ENCODE measurements at places on chromosomes 16 and 17.

- peak; percentile 98 for DNase-seq
These were observed 5.0 kb upstream of the RARA start for GRCh38 chr17:40303708-40304551.

DNA sequence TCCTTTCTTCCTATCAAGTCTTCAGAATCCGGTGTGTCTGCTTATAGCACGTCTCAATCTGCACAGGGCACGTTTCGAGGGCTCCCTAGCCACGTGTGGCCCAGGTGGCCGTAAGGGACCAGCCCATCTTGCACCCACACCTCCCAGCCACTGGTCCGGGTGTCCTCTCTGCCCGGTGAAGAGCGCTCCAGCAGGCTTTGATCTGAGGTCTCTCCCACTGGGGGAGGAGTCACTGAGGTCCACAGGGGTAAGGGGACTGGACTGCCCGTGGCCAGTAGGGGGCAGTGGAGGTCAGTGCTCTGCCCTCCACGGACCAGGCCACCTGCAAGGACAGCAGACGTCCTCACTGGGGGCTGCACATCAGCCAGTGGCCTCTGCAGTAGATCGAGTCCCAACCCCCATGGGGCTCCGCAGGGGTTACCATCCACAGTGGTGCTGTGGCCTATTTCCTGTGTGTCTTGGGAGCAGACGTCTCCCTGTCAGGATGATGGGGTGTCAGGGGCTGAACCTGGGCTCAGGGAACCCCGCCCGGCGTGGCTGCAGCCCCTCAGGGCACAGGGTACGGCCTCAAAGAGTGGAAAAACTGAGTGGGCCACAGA is 204.1 kb upstream of the CIBAR2 start:
- DNase-seq = peak; percentile 46

DNA sequence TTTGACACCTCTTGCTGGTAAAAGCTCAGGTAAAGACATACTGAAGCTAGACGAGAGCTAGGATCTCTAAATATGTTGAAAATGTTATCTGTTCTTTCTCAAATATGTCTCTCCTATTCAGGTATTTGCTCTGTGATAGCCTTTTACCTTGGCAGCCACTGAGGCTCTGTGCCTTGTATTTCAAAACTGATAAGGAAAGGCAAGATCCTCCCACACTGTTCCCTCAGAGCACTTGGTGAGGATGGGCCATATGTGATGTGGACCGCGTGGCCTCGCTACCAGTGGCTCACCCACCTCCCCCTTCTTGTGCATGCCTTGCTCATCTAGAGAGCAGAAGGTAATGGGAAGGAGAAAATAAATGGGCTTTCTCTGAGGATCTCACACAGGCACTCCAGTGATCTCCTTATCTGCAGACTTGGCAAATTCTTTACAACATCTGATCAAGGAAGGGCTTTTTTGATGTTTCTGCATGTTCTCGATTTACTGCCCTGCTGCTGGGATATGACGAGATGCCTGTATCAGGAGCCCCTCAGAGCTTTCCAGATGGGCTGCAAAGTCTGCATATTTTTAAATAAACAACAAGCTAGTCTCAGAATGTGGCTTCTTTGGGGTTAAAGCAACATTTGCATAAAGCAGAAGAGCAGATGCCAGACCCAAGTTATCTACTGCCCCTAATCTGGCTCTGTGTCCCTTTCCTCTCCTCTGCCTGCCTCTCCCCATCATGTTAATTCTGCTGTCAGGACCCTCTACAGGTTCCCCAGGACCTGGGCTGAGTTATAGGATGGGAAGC is 16.9 kb downstream of the HOXB1 start:
- no peak for DNase-seq

DNA sequence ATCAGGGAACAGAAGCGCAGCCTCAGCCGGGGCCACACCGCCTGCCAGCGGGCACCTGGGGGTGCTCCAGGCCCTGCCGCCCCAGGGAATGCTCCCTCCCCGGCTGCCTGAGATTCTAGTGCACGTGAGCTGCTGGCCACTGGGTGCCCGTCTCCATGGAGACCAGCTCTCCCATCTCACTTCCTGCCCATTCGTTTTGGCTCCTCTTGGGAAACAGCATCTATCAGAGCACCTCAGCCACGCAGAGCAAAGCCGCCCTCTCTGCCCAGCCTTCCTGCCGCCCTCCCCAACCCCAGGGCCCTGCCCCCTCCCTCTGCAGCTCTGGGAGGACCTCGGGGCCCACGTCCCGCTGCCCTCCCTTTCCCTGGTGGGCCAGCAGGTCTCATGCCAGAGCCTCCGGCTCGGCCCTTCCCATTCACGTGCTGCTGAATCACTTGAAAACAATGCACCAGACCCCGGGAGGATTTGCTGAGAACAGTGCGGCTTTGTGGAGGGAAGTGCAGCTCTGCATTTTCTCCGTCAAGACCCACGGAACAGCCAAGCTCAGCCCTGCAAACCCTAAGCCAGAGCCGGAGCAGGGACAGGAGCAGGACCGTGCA is 19.4 kb downstream of the CEP295NL start:
- peak; percentile 96 for DNase-seq

DNA sequence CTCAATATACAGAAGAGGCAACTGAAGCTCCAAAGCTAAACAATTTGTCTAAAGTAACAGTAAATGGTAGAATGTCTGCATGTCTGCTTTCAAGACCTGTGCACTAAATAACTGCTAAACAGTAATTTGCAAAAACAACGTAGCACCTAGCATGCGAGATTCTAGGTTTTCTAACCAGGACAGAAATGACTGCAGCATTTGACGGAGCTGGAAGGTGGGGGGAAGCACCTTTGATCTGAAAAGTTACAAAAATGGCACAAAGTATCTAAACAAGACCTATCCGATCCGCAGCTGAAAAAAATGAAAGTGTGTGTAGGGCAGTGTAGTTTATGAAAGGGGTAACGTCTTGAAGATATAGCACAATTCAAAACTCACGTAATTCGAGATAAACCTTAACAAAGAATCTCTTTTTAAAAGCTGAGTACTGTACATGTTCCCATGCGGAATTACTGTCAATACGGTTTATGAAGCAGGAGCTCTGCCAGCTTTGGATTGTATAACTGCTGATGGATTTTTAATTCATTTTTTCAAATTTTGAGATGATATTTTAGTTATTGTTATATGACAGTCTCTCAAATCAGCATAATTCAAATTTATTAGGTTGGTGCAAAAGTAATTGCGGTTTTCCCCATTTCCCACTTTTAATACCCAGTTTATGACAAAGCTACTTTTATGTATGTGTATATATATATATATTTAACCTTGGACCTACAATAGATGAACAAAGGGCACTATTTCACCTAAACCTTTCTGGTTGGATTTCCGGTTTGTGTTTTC is 1.2 kb upstream of the WIPI1 start:
- no peak for DNase-seq

- peak; percentile 15 for DNase-seq
These were observed 646 bp upstream of the HES7 start for GRCh38 chr17:8124350-8125153.

GRCh38 chr17:78322858-78323455 is 36.9 kb downstream of the SOCS3 start:
- DNase-seq = no peak

DNA sequence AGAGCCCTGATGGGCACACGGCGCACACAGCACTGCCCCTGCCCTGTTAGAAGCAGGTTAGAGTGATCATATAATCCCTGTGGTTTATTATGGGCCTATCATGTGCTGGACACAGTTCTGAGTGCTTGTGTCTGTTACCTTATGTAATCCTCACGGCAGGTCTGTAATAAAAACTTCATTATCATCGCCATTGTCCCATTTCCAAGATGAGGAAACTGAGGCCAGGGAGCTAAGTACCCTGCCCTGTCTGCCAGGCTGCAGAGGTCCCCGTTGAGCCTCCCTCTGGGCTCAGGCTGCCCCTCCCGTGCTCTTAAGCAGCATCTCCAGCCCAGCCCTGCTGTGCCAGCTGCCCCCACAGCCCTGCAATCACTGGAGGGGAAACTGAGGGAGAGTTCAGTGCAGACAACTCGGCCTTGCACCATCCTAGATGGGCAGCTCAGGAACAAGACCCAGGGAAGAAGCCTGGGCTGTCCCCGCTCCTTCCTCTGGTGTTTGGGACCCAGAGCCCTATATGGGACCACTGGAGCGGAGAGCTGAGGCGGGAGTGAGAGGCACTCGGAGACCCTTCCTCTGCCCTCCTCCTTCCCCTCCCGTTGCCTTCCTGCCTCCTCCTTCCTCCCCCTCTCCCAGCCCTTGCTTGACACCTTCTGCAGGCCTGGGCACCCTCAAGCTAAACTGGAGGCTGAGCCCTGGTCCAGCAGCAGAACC is 42.0 kb downstream of the WNT3 start:
- no peak for DNase-seq

GRCh38 chr17:28612936-28613872 is 781 bp downstream of the RSKR start:
- DNase-seq = peak; percentile 26

DNA sequence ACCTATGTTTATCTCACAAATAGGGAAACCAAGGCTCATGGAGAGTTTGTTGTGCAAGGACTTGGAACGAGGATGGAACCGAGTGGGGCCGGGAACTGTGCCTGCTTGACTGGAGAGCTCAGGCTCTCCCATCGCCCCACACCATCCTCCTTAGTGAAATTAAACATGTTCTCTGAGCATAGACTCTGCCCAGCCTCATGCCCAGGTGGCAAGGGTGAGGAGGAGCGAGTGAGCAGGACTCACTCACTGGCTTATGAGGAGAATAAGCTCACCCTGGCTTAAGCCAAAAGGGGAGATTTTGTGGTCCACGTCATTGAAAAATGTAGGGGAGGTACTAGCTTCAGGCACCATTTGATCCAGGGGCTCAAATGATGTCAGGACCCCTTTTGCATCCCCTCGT is 44.8 kb downstream of the NKD1 start:
- no peak for DNase-seq

- DNase-seq = peak; percentile 24
These were observed 432 bp downstream of the ZNF276 start for GRCh38 chr16:89721546-89722391.

- DNase-seq = peak; percentile 23
These were observed 256.3 kb upstream of the ZFHX3 start for GRCh38 chr16:73304008-73304774.

- DNase-seq = peak; percentile 48
These were observed 102.2 kb downstream of the TRIM37 start for GRCh38 chr17:59004338-59005111.

DNA sequence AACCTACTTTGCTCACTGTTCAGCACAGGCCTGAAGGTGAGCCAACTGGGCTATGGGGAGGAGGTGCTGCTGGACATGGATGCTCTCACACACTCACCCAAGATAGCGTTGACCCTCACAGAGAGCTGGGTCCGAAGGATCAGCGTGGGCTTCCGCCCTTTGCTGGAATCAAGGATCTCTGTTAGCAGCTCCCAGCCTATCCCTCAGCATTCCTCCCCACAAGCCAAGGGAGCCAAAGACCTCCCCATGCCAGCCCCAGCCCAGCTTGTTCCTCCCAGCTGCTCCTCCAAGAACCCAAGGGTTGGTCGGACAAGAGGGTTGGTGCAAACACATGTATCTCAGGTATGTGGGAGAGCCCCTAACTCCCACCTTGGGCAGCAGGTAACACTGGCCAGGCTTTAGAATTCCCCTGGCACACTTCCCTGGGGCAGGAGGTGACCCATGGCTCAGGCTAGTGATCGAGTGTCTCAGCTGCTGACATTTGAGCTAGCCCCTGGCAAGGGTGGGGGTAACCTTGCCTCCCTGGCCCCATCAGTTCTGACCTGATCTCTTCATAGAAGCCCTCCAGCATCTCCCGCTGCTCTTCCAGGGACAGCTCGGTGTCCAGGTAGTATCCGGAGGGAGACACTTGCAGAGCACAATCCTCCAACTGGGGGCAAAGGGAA is 8.3 kb downstream of the FHOD1 start:
- no peak for DNase-seq

- DNase-seq = no peak
These were observed 54.4 kb upstream of the ARHGAP44 start for GRCh38 chr17:12734926-12735325.

GRCh38 chr16:22073350-22073749 is 19.0 kb upstream of the VWA3A start:
- no peak for DNase-seq

- DNase-seq = peak; percentile 92
These were observed 33.7 kb downstream of the DDX19A start for GRCh38 chr16:70380248-70380918.

DNA sequence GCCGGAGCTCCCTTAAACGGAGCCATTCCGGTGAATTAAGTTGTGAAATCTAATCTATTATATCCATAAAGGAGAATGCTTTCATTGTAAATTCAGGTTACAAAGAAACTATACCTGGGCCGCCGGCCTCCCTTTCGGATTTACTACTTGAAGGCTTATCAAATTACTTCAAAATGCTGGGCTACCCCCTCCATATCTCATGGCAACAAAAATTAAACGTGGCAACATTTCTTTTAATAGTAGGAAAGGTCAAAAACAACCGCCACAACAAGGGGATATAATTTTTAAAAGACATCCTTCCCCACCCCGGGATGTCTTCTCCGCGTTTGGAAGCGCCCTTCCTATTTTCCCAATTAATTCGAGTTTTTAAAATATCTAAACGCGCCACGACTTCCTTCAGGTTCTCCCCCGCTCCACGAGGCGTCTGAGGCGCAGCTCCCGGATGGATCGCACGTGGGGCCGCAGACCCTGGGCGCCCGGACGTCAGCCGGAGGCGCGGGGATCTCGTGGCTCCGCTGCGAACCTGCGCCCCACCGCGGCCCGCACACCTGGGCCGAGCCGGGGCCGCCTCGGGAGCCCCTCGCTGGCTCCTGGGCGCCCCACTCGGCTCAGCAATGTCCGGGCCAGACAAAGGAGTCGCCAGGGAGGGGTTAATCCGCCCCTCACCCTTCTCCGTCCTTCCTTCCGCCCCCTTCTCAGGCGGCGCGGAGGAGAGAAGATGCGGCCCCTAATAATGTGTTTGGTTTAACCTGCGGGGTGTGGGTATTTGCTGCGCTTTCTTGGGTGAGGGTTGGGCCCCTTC is 47.4 kb upstream of the SLC38A10 start:
- DNase-seq = peak; percentile 33

DNA sequence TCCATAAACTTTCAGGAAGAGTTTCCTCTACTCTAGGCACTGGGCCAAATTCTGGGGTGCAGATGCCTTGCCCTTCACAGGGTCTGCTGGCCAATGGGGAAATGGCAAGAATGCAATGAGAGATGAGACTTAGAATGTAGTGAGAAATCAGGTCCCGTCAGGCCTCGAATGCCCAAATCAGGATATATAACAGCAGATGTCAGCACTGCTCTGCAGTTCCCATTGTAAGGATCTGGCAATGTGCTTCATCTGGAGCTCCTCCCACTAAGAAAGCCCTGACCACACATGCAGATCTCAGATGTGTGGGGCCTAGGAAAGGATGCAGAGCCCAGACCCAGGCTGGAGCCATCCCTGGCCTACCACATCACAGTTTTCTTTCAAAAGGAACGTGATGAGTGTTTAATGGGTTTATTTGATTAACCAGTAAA is 13.9 kb upstream of the LPCAT2 start:
- peak; percentile 99 for DNase-seq

DNA sequence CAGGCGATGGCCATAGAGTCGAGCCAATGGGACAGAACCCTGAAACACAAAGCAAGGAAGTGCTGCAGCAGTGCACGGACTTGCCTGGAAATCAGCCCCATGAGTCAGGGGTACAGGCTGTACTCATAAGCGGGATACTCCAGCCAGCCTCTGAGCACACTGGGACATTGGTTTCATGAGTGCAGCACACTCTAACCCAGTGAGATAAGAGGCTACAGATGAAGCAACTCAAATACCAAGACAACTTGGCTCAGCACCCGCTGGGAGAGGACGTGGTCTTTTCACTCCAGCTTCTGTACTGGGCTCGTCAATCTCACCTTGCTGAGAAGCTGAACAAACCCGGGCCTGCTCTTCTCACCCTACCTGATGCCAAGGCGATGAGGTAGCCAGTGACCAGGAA is 98.2 kb downstream of the AXIN2 start:
- no peak for DNase-seq
